Stimulated activated CD4-positive, alpha-beta T cell treated with anti-CD3 and anti-CD28 coated beads, Interleukin-2, amount 100 ng/mL, for 24 hours (primary cell): ENCODE measurements at places on chromosomes 16 and 17.

DNA sequence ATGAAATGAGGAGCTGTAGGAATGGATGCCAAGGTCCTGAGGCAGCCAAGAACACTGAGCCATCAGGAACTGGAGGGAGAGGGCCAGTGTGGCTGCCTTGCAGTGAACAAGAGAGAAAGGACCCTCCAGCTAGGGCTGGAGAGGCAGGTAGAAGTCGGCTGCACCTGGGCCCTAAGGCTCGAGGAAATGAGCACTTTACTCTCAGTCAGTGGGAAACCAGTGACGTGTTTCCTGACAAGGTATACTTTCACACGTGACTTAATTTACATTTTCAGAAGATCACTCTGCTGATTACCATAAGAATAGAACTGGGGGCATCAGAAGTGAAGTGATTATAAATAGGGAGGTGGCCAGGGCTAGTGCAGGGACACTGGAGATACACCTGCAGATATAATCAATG, 115.2 kb downstream of the C17orf67 start:
- DNase-seq, result no peak

- DNase-seq, result no peak
Measured at GRCh38 chr17:72422204-72422504, 301.3 kb downstream of the SOX9 start.

DNA sequence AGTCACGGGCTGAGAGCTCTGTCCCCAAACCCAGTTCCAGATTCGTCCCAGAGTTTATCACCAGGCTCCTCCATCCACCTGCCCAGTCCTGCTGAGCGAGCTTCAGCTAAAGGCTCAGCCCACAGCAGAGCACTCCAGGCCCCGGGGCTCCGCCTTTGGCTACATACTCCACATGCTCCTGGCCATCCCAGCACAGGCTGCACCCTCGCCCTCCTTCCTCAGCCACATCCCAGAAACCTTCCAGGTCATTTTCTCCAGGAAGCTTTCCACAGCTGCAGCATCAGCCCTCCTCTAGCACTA, 4.7 kb upstream of the CD2BP2 start:
- DNase-seq, result no peak

DNA sequence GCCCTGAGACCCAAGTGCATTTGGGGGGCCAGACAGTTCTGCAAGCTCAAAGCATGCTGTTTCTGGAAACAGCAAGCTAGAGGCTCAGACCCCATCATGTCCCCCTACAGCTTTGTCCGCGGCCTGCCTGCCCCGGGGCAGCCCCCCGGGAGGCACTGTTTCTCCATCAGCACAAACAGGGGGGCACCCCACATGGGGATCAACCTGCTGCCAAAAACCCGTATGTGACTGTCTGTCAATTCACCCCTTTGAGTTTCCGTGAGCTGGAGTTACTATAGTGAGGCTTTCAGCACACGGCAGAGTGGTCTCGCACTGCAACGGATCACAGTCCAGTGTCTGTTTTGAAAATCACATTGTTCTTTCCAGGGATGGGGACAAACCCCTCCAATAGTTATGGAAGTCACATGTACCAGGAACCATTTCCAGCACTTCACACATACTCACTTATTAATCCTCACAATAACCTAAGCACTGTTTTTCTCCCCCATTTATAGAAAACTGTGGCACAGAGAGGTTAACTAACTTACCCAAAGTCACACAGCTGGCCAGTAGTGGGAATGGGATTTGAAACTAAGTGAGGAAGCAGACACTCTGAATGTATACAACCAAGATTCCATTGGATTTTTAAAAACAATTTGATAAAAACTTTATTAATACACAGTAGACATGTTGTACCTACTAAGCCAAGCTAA, 269.0 kb downstream of the C16orf95 start:
- DNase-seq, result no peak

- no peak for DNase-seq
Measured at GRCh38 chr16:50402298-50402895, 33.6 kb upstream of the BRD7 start.

GRCh38 chr16:58306327-58306726, 11.5 kb upstream of the PRSS54 start:
- peak; percentile 56 for DNase-seq

- no peak for DNase-seq
Measured at GRCh38 chr17:68034452-68034776, 1.1 kb upstream of the KPNA2 start.

DNA sequence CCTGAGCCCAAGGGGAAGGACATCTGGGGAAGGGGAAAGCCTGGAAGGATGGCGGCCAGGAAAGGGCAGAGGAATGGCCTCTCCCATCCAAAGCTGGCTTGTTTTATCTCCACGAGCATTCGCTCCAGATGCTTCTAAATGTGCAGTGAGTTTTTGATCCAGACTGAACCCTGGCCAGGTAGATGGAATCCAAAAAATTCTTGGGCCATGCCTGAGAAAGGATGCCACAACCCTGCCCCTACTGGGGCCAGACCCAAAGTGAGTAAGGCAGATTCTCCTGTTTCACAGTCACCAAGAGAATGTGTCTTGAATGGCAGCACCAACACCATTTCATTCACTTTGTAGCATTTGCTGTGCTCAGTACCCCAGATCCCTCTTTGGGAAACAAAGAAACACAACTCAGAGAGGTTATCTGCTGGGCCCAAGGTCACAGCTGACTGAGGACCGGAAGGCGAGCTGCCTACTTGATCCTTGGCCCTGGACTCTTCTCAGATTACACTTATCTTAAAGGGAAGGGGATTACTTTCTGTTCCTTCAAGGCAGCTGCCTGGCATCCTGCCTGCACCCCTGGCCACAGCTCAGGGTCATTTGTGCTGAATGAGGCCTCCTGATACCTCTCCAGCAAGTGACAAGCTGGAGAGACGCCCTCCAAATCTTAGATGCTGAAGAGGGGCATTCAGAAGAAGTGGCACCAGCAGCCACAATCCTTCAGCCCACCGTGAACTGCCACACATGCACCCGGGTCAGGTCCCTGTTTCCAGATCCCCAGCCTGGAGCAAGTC, 3.6 kb downstream of the LRRC75A start:
- no peak for DNase-seq

DNA sequence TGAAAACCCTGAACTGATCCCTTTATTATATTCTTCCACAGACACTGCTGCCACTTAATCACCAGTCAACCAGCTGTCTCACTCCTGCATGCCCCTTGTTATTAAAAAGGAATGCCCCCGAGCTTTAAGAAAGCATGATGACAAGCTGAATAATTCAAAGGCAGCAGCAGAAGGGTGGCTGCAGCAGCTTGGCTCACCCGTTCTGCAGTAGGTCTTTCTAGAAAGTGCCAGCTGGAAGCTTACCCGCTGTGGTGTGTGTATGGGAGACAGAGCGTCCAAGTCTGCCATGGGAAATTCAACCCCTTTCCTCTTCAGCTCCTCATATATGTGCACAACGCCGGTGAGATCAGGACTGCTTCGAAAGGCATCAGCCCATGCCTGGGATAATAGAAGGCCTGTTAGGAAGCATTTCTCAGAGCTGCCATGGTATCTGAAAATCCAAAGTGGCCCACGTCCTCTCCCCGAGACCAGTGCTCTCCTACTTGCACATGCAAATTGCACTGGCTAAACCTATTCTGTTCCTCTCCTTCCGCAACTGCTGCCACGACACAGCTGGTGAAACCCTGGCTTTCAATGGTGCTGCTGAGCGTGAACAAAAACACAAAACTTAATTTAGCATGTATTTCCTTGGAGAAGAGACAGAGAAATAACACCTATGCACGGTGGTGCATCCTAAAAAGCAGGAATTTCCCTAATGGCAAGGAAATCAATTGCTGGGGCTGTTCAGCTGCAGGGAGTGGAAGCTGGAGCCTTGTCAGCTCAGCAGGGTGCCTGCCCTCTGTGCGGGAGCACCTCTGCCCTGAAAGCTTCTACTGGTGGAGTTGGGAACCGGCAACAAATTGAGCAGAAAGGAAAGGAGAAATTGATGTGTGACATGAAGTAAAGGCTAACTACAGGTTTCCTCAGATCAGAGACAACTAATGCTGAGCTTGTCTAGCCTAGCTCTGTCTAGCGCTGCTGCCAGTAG, 47.9 kb upstream of the SREBF1 start:
- no peak for DNase-seq

GRCh38 chr16:79543219-79543618, 57.3 kb downstream of the MAF start:
- no peak for DNase-seq

GRCh38 chr16:11986521-11987057, 10.1 kb downstream of the SNX29 start:
- no peak for DNase-seq

DNA sequence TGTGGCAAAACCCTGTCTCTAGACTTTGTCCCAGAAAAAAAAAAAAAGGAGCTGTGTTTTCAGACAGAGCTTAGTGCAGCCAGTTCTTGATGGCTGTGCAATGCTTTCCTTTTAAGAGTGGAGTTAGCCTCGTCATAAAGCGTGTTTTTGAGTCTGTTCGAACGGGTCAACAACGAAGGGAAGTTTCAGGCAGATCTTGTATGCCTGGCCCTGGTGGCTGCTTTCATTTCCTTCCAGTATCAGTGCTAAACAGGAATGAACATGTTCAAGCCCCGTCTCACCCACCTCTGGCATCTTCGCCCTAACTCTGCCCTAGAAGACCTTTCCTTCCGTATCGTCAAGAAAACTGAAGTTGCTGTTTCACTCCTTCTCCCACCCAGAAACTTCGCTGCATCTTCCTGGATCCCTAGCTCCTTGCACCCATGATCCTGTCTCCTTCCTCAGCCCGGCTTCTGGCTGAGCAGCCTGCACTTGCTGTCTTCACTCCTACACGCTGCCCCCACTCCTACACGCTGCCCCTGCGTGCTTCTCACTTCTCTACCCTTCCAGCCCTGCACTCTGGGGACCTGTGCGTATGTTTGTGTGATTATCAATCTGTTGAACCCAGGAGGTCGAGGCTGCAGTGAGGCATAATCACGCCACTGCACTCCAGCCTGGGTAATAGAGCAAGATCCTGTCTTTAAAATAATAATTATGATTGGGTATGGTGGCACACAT, 55.3 kb downstream of the USP10 start:
- DNase-seq, result no peak

DNA sequence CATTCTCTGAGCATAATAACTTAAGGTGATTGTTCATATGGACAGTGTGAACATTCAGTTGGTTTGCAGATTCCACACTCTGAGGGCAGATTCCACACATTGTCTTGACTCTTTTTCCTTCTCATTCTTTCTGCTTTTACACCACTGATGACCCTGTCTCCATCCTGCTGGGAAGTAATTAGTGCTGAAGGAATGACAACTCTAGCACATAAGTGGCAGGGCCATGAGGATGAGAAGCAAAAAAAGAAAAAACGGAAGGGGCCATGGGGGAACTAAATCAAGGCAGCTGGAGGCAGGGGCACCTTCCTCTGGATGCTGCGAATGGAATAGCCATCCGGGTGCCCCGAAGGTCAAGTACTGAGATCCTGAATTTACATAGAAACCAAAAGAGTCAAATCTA, 944.0 kb downstream of the KCNJ2 start:
- no peak for DNase-seq

DNA sequence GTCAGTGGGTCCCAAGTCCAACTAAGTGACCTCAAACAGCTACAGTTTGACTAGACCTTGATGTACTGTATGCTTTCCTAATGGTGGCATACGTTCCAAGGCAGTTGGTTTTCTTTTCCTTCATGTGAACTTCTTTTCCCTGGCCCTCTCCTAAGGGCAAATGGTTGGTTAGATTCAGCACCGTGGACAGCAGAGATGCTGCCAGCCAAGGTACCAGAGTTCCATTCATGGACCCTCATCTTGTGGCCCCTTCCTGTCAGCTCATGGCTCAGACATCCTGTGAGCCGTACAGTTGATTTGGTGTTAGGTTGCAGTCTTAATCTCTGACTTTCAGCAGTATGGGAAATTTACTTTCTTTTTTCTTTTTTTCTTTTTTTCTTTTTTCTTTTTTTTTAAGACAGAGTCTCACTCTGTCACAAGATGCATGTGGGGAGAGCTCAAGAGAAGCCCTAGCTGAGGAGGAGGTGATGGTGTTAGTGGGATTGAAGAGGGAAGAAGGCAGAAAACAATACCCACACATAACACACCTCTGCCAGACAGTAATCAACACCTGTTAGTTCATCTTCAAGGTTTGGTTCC, 122.4 kb downstream of the USP31 start:
- DNase-seq, result no peak

GRCh38 chr16:47965439-47965838, 190.4 kb downstream of the ABCC12 start:
- DNase-seq, result no peak

DNA sequence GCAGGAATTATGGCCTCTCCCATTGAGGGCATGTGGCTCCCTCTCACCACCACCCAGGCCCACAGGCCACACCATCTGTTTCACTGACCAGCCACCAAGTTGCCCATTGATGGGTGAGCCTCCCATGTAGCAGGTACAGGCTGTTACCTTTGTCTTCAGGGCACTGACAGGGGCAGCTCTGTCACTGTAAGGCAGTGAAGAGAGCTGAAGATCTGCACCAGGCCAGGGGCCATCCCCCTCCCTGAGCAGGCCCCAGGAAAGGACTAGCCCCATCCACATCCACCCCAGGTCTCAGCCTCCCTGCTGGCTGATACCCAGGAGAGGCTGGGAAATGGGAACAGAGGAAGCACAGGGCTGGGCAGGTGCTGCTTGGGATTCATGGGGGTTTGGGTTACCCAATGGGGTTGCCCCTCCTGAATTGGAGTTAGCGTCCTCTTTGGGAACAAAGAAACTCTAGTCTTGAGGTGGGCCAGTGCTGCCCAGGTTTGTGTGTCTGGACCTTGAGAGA, 1691.4 kb downstream of the TP53TG3F start:
- no peak for DNase-seq

- no peak for DNase-seq
Measured at GRCh38 chr16:6279286-6279685, 1053.4 kb upstream of the RBFOX1 start.

GRCh38 chr16:49578435-49579024, 204.9 kb downstream of the C16orf78 start:
- no peak for DNase-seq

DNA sequence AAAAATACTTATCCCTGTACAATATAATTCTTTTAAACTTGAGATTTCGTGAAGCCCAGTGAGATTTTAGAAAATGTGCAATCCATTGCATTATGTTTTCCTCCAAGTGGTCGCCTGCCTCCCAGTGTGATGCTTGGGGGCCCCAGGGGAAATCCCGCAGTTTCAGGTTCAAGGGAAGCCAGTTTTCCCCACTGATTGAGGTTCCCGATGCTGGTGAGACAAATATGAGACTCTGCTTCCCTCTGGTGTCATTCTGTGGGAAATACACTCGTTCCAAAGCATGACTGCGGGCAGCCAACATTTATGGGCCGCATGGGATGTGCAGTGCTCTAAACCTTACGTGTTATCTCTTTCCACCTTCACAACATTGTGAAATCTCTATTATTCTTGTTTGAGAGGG, 200.8 kb downstream of the PRKCB start:
- DNase-seq, result peak; percentile 47
